ENCODE measurements at places on chromosomes 5 and 9. TPM values are rescaled to one million over a fixed set of nuclear protein-coding genes. Genes with fewer than 3 reads are reported as not detected.
A peak's percentile ranks its signal among the peaks of the same experiment; 100 is the strongest.

GRCh38 chr9:113592876-113593575 lies 129.5 kb downstream of the RGS3 start:
- no peak for DNase-seq
- H3K36me3 ChIP-seq = no peaks in the 10 kb centered on the region
- H3K4me3 ChIP-seq = no peak overlapping the region
- peak overlapping the region; percentile 76 for H3K27ac ChIP-seq

DNA sequence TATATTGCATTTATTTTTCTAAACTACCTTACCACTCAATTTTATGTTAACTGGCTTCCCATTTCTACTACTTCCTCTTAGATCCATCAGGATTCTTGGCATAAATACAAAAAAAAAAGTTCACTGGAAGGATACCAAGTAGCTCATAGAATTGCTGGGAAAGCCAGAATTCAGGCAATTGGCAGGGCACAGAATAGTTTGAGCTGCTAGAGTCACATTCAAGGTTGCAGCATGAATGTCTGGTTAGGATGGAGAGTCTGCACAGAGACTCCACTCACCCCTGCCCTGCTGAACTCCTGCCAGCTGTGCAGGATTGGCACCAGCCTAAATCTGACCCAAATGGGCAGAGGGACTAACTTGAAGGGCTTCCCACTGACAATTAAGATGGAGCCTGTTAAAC lies 4.9 kb upstream of the AMACR start:
- DNase-seq = peak; percentile 55
- H3K4me1 ChIP-seq = no peaks in the 10 kb centered on the region
- H3K4me3 ChIP-seq = no peak overlapping the region
- no peaks in the 10 kb centered on the region for H3K36me3 ChIP-seq
- no peaks in the 10 kb centered on the region for H3K27me3 ChIP-seq

GRCh38 chr9:134317790-134318414 lies 8.4 kb upstream of the RXRA start:
- no peak overlapping the region for H3K4me3 ChIP-seq
- no peaks in the 10 kb centered on the region for H3K36me3 ChIP-seq
- H3K27me3 ChIP-seq = no peaks in the 10 kb centered on the region
- peaks cover 11% of the 10 kb centered on the region for H3K4me1 ChIP-seq

GRCh38 chr5:116524966-116525365 lies 49.7 kb downstream of the SEMA6A start:
- H3K4me1 ChIP-seq = peaks cover 13% of the 10 kb centered on the region
- no peak overlapping the region for H3K4me3 ChIP-seq
- no peaks in the 10 kb centered on the region for H3K36me3 ChIP-seq
- no peaks in the 10 kb centered on the region for H3K27me3 ChIP-seq

- DNase-seq = no peak
Observed at GRCh38 chr9:5502553-5502952, 7.8 kb upstream of the PDCD1LG2 start.

DNA sequence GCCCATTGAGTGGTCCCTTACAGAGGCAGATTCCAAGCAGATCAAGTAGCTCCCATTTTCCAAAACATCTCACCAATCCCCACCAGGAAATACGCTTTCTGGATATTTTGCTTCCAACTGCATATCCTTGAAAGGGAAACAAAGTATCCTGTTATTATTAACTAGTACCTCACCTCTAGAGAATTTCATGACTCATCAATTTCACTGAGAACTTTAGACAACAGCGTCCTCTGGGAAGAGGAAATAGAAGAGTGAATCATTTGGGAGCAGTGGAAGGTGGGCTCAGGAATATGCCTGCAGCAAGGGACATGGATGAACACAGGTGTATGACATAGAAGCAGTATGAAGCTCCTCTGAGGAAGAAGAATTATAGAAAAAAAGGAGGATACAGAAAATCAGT lies 186.7 kb downstream of the MARCHF11 start:
- H3K27me3 ChIP-seq = no peaks in the 10 kb centered on the region
- no peaks in the 10 kb centered on the region for H3K36me3 ChIP-seq
- H3K4me1 ChIP-seq = no peaks in the 10 kb centered on the region
- DNase-seq = no peak

GRCh38 chr5:147303251-147303650 lies 68.4 kb downstream of the STK32A start:
- H3K36me3 ChIP-seq = no peaks in the 10 kb centered on the region
- H3K27ac ChIP-seq = no peak overlapping the region
- no peaks in the 10 kb centered on the region for H3K4me1 ChIP-seq
- no peak overlapping the region for H3K4me3 ChIP-seq

DNA sequence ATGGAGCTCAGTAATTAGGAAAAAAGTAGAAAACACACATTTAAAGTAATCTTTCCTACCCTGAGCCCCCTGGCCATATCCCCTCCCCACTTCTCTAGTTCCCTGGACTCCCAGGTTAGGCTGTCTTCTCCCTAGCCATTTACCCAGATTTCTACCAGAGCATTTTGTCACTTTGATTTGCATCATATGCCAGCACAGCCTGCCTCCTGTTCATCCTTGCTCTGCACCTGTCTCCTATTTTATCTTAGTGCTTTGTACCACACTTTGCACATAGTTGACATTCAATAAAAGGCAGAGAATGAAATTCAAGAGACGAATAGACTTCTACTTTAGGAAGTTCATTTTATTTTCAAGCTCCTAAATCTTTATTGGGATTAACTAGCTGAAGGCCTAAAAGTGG lies 344.5 kb downstream of the EBF1 start:
- H3K4me3 ChIP-seq = no peak overlapping the region
- no peaks in the 10 kb centered on the region for H3K36me3 ChIP-seq
- no peaks in the 10 kb centered on the region for H3K4me1 ChIP-seq

- H3K36me3 ChIP-seq = no peaks in the 10 kb centered on the region
- DNase-seq = no peak
- H3K27me3 ChIP-seq = no peaks in the 10 kb centered on the region
- no peak overlapping the region for H3K4me3 ChIP-seq
- H3K4me1 ChIP-seq = no peaks in the 10 kb centered on the region
Observed at GRCh38 chr5:57032151-57032551, 80.2 kb upstream of the MIER3 start.

The SPATA9 gene
- 1.0 TPM for total RNA-seq

The MEF2C gene
- total RNA-seq = 75.4 TPM

All from kidney (tissue), 22 donors.